ENCODE measurements at places on chromosomes 5 and 9.

- DNase-seq = no peak
These were observed 52.8 kb downstream of the PRRT1B start for GRCh38 chr9:131598121-131598520.

DNA sequence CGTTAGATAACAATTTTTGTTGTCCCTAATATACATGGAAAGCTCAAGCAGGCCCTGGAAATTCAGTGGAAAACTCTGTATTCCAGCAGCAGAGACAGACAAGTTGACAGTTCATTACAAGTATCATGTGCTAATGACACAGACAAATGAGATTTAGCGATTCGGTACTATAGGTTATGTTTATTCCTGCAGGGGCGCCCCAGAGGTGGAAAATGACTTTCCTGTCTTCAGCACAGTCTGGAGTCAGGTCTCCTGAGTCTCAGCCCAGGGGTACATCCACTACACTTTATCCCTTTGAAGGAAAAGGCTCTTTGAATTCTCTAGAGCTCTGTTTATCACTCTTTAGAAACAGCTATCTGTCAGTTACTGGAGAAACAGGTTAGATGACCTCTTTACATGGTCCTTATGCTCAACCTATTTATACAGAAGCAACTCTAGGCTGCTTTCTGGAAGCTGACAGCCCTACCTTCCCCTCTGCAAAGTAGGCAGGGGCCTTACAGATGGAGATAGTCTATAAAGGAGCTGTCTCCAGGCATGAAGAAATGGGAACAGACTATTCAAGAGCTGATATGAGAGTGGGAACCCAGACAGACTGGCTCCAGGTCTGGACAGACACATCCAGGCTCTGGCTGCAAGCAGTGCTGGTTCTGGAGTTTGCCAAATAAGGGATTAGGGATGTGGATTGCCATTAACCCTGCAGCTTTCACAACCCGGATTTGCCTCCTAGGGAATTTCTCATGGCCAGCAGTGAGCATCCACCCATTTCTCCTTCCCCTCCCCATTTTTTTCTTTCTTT lies 7.2 kb upstream of the SLC31A2 start:
- DNase-seq = no peak

DNA sequence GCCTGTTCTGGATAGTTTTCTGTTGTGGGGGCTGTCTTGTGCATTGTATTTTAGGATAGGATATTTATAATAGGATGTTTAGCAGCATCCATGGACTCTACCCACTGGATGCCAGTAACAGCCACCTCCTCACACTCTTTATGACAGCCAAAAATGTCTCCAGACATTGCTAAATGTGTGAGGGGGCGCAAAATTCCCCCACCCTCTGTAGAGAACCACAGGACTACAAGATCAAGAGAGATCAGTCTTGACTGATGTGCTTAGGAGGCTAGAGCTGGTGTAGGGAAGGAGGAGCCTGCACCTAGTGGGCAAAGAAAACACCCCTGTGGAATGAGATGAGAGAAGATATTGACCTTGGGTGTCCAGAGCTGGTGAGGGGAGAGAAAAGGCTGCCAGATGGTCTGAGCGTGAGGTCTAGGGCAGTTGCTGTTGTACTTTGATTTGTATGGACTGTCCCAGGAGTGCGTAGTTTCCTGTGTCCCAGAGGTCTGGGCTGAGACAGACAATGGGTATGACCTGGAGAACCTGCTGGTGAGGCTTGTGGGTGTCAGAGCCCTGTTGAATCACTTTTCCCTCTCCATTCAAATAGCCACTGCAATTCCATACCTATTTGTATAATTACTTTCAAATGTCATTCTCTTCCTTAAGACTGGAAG lies 16.3 kb downstream of the DAPK1 start:
- DNase-seq = no peak

DNA sequence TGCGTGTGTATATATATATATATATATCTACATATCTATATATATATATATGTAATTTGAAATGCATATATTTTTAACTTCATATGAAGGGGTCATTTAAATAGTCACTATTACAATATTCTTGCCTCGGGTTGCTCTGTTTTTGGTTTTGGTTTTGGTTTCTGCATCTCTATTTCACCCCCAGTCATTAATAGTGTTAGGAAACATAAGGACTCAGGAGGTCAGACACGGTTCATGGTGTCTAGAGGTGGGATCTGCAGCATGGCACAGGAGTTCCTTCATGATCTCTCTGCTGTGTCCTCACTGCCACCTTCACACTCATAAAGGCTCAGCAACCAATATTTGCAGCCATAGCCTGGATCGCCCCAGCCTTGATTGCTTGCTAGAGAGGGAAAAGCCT lies 16.6 kb downstream of the C5orf58 start:
- DNase-seq = no peak

- DNase-seq = no peak
These were observed 21.5 kb upstream of the NFIL3 start for GRCh38 chr9:91445135-91445534.

DNA sequence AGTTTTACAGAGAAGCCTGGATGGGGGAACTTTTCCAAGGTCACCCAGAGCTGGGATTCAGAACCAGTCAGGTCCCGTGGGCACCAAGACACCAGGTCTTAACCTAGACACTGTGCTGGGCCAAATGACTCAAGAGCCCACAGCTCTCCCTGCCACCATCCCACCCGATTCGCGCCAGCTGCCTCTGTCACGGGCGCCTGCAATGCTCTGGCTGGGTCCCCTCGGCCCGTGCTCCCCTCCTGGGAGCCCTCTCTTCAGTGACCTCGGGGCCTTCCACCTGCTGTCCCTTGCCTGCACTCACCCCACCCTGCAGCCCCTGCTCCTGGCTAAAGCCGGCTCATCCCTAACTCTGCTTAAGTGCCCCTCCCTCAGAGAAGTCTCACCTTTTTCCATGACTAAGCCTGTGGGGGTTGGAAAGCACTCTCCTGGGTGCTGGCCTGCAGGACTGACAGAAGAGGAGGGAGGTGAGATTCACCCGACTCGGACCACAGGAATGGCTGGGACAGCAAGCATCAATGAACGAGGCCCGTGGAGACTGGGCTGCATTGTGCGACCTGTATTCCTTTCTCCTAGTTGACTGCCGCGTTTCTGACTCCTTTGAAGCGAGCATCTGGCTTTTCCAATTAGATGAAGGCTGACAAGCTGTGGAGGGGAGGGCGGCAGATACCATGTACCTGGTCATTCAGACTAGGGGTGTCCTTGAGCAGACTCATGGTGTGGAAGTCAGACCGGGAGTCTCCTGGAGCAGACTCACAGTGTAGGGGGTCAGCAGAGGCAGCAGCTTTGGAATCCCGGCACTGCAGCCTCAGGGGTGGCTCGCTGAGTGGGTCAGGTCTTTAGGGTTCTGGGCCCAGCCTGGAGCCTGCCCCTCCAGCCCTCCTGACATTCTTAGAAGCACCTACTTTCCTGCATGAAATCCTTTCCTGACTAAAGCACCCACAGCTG lies 5.8 kb upstream of the IL4 start:
- no peak for DNase-seq

DNA sequence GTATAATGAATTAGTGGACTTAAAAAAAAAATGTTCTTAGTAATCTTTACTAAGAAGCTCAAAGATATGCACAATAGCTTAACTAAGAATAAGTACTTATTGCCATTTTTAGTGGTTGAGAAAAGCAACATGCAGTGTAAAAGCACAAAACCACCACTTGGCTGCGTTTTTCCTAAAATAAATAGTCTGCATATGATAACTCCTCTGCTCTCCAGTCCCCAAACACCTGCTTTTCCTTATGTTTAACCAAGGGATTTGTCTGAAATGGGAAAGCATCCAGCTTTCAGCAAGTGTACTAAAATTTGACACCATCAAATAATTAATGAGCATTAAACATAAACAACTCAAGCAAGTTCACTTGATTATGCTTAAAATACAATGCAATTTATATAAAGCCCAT lies 41.4 kb downstream of the PSIP1 start:
- no peak for DNase-seq

- peak; percentile 83 for DNase-seq
These were observed 32.4 kb upstream of the CAST start for GRCh38 chr5:96629774-96630173.

DNA sequence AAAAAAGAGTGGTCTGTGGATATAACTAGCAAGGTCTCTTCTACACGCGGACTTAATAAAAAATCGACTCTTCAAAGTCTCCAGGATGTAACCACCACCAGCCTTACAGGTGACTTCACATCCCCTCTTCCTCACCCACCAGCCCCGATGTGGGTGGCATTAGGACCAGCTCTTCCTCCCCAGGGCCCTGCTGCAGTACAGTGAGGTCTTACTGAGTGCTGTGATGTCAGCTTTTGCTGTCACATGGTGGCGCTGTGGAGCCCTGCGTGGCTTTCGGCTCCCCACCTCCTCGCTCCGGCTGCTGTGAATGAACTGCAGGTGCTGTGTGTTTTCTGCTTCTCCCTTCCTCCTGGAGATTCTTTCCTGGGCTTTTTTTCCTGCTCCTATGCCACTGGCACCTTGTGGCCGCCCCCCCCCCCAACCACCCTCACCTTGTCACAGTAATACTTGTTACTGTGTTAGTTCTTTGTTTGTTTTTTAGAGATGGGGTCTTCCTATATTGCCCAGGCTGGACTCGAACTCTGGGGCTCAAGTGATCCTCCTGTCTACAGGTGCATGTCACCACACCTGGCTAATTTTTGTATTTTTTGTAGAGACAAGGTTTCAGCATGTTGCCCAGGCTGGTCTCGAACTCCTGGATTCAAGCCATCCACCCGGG lies 15.8 kb upstream of the RAPGEF1 start:
- peak; percentile 87 for DNase-seq

GRCh38 chr5:119347991-119348390 lies 7.8 kb upstream of the TNFAIP8 start:
- DNase-seq = peak; percentile 76

GRCh38 chr9:124384846-124385245 lies 30.4 kb downstream of the PSMB7 start:
- DNase-seq = no peak

- DNase-seq = no peak
These were observed 69.8 kb downstream of the CSNK1A1 start for GRCh38 chr5:149481485-149481884.

- peak; percentile 53 for DNase-seq
These were observed 302.6 kb upstream of the TAS2R1 start for GRCh38 chr5:9932770-9933169.

- no peak for DNase-seq
These were observed 8.3 kb upstream of the DPM2 start for GRCh38 chr9:127945942-127946341.

DNA sequence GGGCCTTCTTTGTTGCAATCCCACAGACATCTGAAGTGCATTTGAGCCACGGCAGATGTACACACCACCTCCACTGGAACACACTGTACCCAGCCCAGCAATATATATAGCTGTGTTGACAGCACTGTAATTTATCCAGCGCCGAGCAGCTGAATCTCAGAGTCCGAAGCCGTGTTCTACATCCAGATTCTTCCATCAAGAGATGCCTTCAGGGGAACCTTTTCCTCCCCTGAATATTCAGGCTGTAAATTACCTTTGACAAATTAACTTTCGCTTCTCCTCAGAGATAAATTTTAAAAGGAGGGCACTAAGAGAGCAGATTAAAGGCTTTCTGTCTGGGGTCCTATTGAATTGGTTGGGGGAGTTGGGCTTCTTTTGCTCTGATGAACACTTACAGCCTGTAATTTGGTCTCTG lies 76.4 kb downstream of the ROR2 start:
- no peak for DNase-seq

DNA sequence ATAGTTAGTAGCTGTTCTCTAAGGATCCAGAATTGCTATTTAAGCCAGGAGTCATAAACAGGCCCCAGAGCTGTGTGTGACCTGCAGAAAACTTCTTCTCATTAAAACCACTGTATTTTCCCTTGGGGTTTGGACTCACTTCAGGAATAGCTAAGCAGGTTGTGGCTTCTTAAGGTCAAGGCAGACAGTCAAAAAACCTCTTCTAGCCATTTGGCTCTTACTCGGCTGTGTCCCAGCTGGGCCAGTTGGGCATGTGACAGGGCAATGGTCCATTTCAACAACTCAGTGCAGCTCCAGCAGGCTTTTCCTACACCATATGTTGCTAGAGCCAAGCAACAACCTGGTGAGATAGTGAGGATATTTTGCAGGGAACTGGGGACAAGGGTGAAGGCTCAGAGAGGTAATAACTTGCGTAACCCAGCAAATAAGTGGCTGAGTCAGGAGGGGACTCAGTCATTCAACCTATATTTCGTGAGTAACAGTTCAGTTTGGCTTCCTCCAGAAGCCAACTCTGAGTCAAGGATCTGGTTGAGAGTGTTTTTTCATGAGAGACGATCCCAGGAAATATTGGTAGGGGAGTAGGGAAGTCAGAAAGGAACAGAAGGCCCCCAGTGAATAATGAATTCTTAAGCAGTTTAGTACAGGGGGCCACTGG lies 115.4 kb upstream of the PPP2R2B start:
- DNase-seq = no peak

- no peak for DNase-seq
These were observed 29.7 kb upstream of the CATSPER3 start for GRCh38 chr5:134938030-134938429.

- DNase-seq = no peak
These were observed 18.7 kb upstream of the CYFIP2 start for GRCh38 chr5:157247267-157247666.

DNA sequence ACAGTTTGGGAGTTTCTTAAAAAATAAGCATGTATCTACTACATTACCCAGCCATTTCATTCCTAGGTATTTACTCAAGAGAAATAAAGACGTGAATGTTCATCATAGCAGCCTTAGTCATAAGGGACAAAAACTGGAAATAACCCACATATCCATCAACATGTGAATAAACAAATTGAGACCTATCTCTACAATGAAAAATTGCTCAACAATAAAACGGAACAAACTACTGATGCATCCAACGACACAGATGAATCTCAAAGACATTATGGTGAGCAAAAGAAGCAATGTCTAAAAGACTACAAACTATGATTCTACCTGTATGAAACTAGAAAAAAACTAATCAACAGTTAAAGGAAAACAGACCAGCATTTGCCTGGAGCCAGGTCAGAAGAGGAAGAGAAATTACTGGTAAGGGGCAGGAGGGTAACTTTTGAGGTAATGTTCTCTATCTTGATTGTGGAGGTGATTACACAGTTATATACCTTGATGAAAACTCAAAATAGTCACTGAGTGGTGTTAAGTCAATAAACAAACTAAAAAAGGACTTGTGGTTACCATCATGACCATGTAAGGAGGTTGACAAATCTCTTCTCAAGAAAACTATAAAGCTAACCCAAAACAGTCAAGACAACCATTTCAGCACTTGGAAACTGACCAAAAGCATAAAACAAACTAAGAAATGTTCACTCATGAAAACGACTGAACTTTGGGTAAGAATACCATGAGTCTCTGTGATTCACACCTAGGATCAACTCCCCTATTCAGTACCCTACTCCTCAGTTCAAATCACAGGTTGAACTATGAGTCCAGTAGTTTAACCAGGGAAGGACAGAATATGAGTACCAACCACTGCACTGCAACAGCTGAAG lies 10.4 kb downstream of the UIMC1 start:
- DNase-seq = peak; percentile 25
